Right hindlimb (tissue), 1 donor: ENCODE measurements at places on chromosomes 13 and 19.

DNA sequence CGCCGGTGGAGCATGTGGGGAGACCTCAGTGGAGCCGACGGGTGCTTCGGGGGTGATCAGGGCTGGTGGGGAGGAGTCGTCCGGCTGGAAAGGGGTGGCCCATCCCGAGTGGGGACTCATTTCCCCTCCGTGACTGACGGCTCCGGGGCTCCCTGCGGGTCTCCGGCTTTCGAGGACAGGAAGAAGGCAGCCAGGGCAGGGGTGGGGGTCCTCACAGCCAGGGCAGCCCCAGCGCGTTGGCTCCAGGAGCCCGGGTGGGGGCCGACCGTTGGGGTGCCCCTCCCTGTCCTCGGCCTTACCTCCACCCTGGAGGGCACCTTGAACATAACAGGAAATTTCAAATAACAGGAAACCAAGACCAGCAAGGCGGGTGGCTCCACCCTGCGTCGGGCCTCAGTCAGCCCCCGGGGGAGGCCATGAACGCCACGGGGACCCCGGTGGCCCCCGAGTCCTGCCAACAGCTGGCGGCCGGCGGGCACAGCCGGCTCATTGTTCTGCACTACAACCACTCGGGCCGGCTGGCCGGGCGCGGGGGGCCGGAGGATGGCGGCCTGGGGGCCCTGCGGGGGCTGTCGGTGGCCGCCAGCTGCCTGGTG lies at the start of gene S1PR4:
S1PR4 (plus strand) TSS at position 393 of the 596 bp plus-strand sequence; CDS start at position 417, 24 bp downstream.
- DNase-seq, result no peak

DNA sequence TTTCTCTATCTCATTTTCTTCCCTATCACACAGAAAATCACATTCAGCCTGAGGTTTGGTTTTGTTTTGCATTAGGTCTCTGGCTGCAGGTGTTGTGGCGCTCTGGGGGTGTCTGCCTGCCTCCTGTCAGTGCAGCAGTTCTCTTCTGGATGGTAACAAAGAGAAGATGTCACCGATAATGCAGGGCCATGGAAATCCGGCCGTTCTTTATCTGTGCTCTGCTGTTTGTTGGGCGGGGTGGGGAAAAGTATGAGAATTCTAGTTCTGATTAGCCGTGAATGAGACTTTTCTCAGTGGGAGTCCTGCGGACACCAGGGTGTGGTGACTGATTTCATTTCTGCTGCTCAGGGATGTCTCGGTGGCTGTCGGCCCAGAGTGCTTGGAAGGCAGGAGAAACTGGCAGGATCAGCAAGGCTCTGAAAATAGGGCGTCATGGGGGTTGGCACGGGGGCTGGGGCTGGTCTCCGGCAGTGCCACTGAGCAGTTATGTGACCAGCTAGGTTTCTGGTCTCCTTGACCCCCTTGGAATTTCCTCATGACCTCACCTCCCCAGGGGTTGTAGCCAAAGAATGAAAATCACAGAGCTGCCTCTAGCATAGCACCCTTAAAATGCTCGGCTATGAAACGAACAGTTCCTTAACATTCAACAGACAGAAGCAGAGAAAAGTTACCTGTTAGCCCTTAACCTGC lies 5.0 kb downstream of the RNF113B start:
- peak; percentile 64 for DNase-seq

DNA sequence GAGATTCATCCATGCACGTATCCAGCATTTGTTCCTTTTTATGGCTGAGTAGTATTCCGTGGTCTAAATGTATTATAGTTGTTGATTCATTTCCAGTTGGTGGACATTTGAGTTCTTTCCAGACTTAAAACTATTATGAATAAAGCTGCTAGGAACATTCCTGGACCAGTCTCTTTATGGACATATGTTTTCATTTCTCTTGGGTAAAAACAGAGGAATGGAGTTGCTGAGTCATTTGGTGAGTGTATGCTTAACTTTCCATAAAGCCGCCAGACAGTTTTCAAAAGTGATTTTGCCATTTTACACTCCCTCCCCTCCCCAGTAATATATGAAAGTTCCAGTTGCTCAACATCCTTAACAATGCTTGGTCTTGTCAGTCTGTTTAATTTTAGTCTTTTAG lies 116.4 kb downstream of the TSHZ3 start:
- DNase-seq, result no peak

DNA sequence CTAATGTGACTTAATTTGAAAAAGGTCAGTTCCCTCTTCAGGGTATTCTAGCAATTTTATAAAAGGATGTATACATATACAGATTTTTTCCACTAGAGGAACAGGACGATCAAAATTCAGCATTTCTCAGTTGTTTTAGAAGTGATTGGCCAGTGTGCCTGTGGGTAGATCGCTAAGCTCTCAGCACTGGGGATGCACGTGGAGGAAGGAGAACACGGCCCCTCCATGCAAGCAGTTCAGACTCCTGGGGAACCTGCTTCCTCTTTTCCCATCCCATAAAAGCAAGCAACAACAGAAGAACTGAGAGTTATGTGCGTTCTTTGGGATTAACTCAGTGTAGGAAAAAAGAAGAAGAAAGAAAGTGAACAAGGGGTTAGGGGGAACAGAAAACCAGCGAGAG lies 328.8 kb downstream of the FOXO1 start:
- no peak for DNase-seq

GRCh38 chr13:102702965-102703725 lies 8.3 kb upstream of the METTL21C start:
- no peak for DNase-seq
